ENCODE measurements at places on chromosomes 3 and 15.
A peak's percentile ranks its signal among the peaks of the same experiment; 100 is the strongest.

DNA sequence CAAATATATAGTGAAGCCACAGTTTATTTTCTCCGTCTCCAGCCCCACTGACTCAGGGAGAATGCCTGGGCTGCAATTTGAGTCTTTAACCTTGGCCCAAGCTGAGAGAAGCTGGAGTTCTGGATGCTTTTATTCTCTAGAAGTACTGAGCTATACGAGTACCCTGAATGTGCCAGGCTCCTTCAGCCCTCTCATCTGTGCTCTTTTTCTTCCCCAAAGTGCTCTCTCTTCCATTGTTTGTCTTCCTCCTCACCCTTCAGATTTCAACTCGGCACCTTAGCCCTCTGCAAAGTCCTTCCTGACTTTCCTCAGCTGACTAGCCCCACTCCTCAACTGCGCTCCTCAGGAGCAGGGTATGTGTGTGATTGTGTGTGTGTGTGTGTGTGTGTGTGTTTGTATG lies 75.6 kb upstream of the AGBL1 start:
- DNase-seq = no peak

- DNase-seq = peak; percentile 44
These were observed 6.5 kb upstream of the DNASE1L3 start for GRCh38 chr3:58217209-58217811.

GRCh38 chr15:68417051-68417450 lies 14.9 kb downstream of the ITGA11 start:
- no peak for DNase-seq

DNA sequence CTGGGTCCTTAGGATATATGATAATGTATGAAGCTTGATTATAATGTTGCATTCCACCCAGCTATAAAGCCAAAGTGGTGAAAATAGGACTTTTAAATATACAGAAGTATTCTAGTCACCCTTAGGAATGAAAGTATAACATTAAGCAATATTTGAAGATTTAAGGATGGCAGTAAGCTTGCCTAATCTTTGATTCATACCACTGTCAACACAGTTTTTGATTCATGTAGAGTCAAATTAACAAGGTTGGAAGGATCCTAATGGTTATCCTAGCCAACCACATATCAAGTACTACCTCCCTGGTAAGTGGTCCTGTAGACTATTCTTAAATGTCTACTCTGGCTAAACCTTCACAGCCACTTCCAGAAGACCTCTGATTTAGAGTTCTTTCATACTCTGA lies 18.6 kb downstream of the ARIH1 start:
- DNase-seq = no peak

DNA sequence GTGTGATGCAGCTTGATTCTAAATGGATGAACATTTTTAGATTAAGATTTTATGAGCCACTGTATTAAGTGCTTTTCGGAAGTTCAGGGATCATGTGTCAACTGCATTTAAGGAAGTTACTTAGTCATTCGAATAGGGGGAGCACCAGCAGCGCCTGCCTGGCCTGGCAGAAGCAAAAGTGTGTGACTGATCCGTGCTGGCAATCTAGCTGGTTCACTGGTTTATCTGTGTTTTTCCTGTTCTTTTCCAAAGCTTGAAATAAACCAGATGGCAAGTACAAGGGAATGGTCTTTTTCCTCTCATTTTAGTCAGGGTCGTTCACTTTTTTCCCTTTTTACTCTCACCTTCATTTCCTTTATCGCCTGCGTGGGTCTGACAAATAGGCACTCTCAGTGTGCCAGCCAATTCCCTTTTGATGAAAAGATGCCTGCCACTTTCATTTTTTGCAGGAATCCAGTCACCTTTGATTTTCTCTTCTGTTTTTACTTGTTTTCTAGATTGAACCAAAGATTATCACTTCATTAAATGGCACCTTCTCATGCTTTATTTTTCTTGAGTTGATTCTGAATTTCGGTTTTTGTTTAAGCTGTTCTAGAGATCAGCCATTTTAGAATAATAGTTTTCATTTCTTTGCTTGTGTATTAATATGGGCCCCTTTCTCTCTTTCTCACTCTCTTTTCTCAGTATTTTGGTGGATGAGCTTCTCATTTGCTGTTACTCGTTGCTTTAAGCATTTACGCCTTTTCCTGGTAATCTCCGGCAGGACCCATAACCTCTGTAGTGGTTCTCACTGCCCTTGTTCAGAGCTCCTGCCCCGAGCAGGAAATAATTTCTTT lies 2.8 kb downstream of the ABHD2 start:
- peak; percentile 66 for DNase-seq

DNA sequence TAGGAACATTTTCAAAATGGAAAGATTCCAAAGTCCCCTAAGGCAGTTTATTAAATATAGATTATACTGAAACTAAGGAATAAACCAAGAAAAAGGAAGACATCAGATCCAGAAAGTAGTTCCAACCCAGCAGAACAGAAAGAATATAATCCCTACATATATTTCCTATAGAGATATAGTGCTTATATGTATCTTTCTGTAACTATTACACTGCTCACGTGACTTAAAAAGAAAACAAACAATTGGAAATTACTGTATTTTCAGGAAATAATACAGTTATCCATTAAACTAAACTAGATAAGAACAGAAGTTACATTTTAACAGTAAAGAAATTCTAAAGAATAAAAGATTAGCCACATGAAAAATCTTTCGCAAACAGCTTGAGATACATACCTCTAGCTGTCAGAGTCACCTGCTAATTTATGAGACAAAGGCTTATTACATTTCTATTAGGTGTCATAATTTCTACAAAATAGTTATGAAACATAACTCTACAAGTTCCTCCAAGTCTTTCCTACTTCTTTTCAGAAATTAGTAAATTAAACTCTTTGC lies 10.5 kb downstream of the DPH6 start:
- no peak for DNase-seq

Data from caudate nucleus (tissue), 63 donors.